ENCODE measurements at places on chromosomes 13 and 19. TPM values are rescaled to one million over a fixed set of nuclear protein-coding genes. Genes with fewer than 3 reads are reported as not detected.

The TPTE2 gene
- not detected for total RNA-seq

The CFAP97D2 gene
- not detected for total RNA-seq

The GYS1 gene
- total RNA-seq: 50.7 TPM

The ZSCAN1 gene
- not detected for total RNA-seq

The MBD3L2 gene
- total RNA-seq: not detected

The PLIN4 gene
- not detected for total RNA-seq

The FFAR3 gene
- not detected for total RNA-seq

The CEACAM8 gene
- not detected for total RNA-seq

DNA sequence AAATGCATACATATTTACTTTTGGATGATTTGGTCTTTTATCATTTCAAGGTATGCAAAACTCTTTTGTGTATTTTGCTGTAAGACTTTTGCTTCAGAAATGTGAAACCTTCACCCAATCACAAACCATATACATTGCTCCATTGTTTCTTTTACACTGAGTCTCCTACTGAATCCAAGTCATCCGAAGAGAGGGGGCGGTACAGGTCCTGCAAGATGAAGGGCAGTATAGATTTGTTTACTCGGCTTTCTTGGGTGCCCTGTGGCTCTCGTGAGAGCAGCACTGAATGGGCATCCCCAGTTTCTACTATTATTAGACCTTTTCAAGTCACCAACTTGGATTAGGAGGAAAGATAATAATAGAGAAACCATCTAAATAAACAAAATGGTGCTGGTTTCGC is 280.6 kb downstream of the DCLK1 start:
- no peak for DNase-seq

DNA sequence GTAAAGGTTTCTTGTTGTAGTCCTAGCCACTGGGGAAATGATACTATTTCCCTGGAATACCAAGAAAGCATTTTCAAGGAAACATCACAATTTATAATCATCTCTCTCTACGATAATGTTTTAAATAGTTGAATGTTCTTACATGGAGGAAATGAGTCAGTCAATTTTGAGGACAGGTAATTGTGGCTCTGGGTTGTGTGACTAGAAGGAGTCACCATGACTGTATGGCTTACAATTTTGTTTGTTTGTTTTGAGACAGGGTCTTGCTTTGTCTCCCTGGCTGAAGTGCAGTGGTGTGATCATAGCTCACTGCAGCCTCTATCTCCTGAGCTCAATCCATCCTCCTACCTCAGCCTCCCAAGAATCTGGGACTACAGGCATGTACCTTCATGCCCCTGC is 47.4 kb downstream of the COG3 start:
- DNase-seq: no peak

DNA sequence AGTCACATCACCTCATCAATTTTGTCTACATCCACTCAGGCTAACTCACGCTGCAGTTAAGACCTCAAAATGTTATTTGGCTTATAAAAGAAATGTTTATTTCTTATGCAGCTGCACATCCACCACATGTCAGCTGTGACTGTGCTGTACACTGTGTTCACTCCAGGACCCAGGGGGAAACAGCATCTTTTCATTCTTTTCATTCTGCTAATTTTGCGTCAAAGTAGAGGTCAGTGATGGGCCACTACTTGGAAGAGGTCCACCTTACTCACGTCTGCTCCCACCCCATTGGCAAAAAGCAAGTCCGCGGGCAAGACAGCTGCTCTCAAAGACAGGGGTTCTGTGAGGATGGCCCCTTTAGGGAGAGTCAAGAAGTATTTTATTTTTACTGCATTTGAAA is 4.5 kb upstream of the DCT start:
- DNase-seq: no peak

DNA sequence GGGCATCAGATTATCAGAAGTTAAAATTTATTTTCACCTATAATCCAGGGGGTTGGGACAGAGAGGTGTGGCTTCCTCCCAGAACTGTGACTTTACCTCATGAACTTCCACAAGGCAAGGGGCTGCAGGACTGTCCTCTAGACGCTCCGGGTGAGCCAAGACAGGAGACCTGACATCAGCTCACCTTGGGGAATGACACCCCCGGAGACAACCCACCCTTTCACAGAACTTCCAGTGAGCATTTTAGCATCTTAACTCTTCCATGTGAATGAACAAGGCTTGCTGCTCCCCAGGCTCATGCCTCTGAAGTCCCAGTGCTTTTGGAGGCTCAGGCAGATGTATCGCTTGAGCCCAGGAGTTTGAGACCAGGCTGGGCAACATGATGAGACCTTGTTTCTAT is 29.4 kb upstream of the TFDP1 start:
- DNase-seq: no peak

- DNase-seq: no peak
These were observed 13.1 kb downstream of the LRCH1 start for GRCh38 chr13:46565808-46566750.

DNA sequence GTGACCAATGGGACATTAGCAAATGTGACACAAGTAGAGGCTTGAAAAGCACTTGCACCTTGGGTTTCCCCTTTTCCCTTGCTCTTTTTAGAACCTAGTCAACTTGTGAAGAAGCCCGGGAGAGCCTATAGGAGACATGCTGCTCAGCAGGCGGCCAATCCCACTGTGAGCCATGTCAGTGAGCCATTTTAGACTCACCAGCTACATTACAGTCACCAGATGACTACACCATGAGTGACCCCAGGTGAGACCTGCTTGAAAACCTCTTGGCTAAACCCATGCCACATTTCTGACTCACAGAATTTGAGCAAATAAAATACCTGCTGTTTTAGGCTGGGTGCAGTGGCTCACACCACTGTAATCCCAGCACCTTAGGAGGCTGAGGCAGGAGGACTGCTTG is 317.5 kb downstream of the KLF12 start:
- no peak for DNase-seq

DNA sequence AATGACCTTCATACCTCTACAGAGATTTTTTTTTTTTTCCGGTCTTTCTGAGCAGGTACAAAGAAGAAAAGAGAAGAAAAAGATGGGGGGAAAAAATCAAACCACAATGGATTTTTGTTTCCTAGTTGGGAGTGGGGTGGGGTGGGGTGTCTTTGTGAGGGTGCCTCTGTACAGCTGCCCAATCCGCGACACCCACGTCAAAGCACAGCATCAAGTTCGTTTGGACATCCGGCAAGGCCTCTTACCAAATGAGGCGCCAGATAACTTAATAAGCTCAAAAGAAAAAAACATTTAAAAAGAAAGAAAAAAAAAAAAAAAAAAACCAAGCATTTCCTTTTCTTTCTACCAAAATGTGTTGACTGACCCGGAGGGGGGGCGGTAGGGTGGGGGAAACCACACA is 70.3 kb upstream of the NFIC start:
- DNase-seq: no peak

DNA sequence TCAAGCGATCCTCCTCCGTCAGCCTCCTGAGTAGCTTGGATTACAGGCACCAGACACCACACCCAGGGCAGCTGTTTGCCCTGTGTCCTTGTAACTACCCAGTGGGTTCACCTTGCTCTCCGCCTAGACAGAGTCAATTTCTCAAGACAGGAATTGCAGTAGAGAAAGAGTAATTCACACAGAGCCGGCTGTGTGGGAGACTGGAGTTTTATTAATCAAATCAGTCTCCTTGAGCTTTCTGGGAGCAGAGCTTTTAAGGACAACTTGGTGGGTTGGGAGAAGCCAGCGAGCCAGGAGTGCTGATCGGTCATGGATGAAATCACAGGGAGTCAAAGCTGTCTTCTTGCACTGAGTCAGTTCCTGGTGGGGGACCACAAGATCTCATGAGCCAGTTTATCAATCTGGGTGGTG is 20.6 kb upstream of the ADGRE1 start:
- no peak for DNase-seq

GRCh38 chr19:34900245-34900644 is 26.5 kb upstream of the ZNF30 start:
- no peak for DNase-seq

DNA sequence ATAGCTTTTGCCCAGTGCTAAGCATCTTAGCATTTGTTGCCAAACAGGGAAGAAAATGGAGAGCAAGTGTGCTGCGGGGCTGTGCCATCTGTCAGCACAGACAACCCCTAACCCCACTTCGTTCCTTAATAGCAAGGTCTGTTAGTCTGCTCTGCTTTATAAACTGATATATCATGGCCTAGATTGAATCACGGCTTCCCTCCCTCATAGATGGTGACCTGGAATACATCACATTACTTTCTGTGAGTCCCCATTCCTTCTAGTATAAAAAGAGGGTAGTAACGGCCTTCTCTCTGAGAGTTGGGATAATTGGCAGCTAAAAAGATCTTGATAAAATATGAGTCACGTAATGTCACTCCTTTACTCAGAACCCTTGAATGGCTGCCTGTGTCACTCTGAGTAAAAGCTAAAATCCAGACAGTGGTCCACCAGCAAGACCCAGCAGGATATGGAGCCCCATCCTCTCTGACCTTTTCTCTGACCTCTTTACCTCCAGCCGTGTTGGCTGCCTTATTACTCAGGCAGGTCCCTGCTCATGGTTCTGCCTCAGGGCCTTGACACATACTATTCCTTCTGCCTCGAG is 151.7 kb downstream of the DLEU7 start:
- no peak for DNase-seq

GRCh38 chr19:44677019-44677811 is 5.9 kb downstream of the CEACAM19 start:
- DNase-seq: no peak

GRCh38 chr13:26480246-26480855 is 77.1 kb upstream of the WASF3 start:
- DNase-seq: no peak

DNA sequence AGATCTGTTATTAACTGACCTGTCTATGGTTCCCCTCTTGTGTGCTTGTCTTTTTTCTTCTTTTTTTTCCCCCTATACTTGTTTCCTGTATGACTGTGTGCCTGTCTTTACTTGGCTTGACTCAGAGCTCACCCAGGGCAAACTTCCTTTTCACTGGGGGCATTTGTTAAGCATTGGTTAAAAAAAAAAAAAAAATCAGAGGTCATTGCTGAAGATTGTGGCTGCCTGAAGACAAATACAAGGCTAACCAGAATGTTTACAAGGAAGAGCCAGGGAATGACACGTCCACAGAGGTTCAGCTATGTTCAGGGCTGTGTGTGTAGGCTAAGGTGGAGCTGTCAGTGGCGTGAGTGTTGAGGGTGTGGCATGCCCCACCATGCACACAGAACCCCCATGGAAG is 47.1 kb downstream of the LNX2 start:
- DNase-seq: no peak

DNA sequence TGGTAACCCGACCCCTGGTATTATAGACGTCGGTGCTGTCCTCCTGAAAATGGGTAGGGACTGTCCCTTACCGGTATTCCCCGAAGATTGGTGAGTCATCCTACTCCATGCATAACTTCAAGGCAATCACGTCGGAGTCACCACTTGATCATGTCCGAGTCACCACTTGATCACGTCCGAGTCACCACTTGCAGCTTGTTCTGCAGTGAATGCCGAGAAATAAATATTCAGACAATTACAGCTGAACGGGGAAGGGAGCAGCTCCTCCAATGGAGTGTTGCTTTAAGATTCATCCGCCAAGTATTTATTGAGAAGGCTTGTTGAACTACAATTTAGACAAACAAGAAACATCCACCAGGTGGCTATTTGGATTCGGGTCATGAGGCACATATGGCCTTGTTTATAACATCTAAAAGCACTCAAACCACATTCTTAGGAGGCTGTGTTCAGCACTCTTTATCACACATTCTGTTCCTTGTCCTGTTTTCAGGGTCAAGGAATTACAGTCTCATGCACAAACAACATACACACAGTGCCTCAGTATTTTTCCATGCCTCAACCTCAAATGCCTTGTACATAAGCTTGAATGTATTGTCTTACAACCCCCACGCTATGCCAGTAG is 43.1 kb downstream of the ZNF726 start:
- no peak for DNase-seq

GRCh38 chr13:41851351-41851750 is 109.6 kb downstream of the VWA8 start:
- no peak for DNase-seq

GRCh38 chr19:22634450-22634827 is 315 bp downstream of the ZNF492 start:
- no peak for DNase-seq

All from activated B cell treated with CpG ODN at 0.5 μM for 24 hours (primary cell).